ENCODE measurements at places on chromosomes 2 and 18.

GRCh38 chr2:143564419-143564818 is 435.2 kb downstream of the ARHGAP15 start:
- no peak for DNase-seq

GRCh38 chr2:219612577-219613286 is 14.7 kb upstream of the SLC4A3 start:
- no peak for DNase-seq

DNA sequence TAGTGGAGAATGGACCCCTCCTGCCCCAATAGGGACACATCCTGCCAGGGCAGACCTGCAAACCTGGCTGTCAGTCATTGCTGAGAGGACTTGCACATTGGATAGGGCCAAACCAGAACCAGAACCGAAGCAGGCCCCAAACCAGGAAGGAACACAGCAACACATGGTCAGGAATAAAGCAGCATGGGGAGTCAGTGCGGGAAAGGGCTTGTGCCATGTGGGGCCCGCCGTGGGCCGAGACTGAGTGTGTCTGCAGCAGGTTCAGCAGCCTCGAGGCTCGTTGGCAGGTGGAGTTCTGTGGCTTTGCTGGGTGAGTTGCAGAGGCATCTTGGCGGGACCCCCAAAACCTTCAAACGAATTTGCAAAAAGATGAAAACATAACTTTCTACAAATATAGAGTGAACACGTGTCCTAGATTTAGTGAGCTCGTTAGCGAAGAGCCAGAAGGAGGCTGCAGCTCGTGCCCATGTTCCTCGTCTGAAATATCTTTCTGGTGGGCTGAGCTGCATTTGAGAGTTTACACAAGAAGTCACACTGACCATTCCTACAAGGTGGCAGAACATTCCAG is 44.9 kb upstream of the LDLRAD4 start:
- DNase-seq = no peak

DNA sequence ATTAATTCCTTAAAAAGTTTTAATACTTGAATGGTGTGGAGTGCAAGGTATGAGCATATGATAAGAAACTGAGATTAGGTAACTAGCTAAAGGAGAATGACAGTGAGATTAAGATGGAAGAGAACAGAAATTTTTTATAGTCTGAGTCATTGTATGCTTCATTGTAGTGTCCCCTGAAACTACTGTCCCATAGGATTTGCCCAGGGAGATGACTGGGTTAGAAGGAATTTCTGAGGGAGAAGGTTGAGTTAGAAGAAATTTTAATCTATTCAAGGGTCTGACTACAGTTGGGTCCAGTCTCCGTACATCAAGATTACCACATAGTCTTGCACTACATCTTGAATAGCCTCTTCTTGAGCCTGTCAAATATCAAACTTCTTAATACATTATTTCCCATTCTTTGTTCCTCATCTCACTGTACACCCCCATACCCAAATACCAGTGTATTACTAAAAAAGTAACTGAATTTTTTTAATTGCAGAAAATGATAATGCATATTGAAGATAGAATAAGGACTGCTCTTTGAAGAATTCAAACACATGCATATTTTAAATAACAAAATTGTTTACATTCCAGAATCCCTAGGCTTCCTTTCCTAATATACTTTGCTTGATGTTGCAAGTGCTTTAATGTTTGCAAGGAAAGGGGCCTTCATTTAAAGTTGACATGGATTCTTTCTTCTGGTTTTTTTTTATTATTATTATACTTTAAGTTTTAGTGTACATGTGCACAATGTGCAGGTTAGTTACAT is 314.3 kb upstream of the COL3A1 start:
- no peak for DNase-seq

- no peak for DNase-seq
Measured at GRCh38 chr2:42137125-42137841, 31.9 kb upstream of the EML4 start.

DNA sequence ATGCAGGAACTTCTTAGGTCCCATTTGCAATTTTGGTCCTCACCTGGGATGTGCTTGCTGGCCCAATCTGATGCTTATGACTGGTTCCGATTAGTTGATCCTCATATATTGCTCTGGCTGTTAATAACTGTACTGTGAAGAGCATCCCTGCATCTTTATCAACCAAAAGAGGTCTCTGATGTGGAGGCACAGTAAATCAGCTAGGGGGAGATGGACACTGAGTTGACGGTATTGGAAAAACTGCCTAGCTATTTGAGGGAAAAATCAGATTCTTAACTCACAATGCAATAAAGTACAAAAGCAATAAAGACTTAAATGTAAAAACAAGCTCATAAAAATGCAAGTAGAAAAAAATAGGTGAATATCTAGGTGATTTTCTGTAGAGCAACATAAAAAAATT is 188.0 kb upstream of the TCF4 start:
- no peak for DNase-seq

GRCh38 chr2:124652099-124652498 is 627.0 kb downstream of the CNTNAP5 start:
- DNase-seq = no peak

DNA sequence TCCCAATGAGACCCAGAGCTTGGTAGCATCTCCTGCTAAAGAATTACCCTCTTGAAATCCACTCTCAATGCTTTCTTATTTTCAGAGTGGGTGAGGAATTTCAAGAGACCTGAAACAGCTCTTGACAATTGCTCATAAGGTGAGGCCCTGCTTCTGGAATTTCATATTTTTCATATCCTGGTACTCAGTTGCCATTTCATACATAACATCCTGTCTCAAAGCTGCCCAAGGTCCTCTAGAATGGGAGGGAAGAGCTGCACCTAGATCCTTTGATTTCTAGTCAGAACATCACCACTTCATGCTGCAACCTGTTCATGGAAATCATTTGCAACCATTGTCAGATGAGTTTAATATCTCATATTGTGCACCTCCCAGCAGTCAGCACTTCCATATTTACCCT is 404.8 kb upstream of the GALNT5 start:
- DNase-seq = no peak

GRCh38 chr2:4898706-4899105 is 793.5 kb upstream of the SOX11 start:
- no peak for DNase-seq

- no peak for DNase-seq
Measured at GRCh38 chr18:79395308-79395640, 456 bp upstream of the NFATC1 start.

DNA sequence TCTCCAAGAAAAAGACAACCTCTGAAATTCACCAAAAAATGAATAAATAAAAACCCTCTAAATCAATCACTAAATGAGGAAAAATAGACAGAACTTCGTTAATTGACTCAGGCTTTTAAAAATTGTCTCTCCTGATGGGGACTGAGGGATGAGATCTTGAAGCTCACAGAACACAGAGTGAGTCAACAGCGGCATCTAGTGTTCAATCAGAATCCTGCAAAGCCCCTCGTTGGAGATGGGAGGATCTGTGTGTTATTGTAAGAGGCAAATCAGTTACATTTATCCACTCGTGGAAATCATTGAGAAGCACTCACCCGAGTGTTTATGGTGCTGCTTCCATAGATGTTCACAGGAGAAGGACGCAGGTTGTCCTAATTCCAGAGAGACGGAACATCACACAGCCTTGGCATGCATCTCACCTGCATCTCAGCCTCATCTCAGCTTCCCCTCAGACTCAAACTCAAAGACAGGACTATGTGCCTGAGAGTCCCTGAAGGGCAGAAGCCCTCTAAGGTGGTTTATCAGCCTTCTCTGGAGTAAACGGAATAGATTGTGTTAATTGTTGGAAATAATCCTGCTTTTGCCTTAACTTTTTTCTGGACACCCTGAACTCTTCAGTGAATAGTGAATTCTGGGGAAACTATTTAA is 82.0 kb downstream of the MREG start:
- peak; percentile 3 for DNase-seq

DNA sequence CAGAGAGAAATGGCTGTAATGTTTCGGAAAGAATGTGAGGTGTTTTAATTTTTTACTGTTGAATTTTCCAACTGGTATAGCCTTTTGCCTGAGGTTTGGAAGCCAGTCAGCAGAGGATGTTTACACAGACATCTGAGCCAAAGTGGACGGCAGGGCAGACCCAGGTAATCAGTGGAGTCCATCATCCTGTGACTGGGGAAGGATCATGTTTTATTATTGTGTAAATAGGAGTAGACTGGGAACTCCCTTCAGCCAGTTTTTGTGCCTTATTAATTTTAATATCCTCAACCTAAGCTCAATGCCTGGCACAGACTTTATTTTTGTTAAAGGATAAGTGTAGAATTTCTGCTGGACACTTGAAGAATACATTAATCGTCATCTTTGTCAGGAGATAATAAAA is 142.0 kb upstream of the GAREM1 start:
- DNase-seq = no peak

GRCh38 chr18:25962176-25962575 is 128.2 kb downstream of the SS18 start:
- no peak for DNase-seq

DNA sequence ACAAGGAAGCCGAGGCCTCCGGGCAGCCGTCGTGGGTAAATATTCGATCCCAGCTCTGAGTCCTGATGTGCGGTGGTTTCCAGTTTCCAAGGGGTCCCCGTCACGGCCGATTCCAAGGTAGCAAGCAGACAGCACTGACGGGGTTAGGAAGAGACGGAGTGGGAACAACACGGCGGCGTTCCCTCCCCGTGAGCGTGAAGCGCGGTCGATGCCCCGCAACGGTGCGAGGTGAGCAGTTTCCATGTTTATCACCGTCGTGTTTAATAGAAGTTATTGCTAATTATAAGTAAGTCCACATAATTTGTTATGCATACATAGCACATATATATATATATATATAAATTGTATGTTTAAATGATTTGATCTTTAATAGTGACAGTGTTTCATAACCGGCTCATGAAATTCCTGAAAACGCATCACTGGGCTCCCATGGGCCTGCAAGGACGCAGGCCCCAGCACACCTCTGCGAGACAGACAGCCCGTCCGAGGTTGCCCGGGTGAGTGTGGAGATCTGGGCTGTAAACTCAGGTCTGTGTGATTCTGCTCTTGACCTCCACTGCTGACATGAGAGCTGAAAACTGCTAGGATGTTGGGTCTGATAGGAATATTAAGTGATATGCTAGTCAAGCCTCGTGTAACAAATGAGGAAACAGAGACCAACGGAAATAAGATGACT is 243.5 kb upstream of the SALL3 start:
- DNase-seq = no peak

DNA sequence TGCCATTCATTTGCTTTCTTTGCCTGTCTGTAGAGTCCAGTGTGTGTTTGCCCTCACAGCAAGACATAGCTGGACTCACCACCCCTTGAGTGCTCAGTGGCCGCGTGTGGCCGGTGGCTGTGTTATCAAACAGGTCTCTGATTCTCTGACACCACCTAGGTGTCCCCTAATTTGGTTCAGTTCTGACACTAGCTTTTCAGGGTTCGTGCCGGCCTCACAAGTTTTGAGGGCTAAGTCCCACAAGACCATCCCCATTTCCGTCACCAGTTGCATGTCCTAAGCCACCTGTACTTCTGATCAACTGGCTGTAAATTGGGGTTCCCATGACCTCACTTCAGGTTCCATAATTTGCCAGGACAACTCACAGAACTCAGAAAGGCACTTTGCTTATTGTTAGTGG is 23.5 kb downstream of the NCK2 start:
- DNase-seq = no peak

DNA sequence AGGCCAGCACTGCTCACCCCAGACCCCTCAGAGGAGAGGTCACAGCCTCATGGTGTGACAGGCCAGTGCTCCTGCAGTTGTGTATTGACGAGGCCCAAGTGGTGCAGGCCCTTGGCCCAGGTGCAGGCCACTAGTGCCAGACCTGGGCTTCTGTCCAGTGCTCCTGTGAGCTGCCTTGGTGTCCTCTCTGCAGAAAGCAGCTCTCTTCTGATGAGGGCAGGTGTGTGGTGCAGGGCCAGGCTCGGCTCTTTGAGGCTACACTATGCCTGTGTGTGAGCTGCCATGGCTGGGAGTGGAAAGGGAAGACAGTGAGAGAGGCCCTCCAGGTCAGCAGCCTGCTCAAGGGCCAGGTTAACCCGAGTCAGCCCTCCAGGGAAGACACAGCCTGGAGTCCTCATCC is 17.1 kb downstream of the EHD3 start:
- DNase-seq = no peak

DNA sequence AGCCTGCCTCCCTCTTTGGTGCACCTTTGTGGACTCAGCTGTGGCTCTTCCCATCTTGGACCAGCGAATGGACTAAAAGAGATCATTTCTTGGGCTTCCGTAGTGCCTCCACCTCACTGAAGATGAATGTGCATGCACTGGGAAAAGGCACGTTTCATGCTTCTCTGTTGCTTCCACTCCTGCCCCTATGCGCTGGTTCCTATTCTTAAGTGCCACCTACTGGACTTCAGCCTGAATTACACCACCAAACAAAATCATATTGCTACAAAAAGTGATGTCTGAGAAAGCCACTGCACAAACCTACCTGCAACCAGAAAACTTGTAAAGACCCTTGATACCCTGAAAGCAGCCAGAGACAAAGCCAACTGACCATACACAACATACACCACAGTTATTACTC is 695.6 kb downstream of the TSN start:
- DNase-seq = no peak

All from stimulated activated CD4-positive, alpha-beta T cell treated with anti-CD3 and anti-CD28 coated beads, Interleukin-15, amount 100 ng/mL, for 1 hour (primary cell).